ENCODE measurements at places on chromosomes 2 and 18.

GRCh38 chr2:119366161-119366648, 429 bp downstream of the C2orf76 start:
- H3K27me3 ChIP-seq = no peaks in the 10 kb centered on the region
- no peak for DNase-seq
- peak overlapping the region; percentile 85 for H3K27ac ChIP-seq
- H3K4me1 ChIP-seq = peaks cover 19% of the 10 kb centered on the region
- peak overlapping the region; percentile 87 for H3K4me3 ChIP-seq

- H3K36me3 ChIP-seq = no peaks in the 10 kb centered on the region
- no peak overlapping the region for H3K4me3 ChIP-seq
- H3K4me1 ChIP-seq = no peaks in the 10 kb centered on the region
- DNase-seq = no peak
- no peak overlapping the region for H3K27ac ChIP-seq
Observed at GRCh38 chr2:171595456-171595855, 73.2 kb downstream of the CYBRD1 start.

GRCh38 chr2:191691016-191691735, 13.2 kb downstream of the NABP1 start:
- no peak overlapping the region for H3K4me3 ChIP-seq
- H3K36me3 ChIP-seq = no peaks in the 10 kb centered on the region
- H3K27ac ChIP-seq = no peak overlapping the region
- H3K27me3 ChIP-seq = no peaks in the 10 kb centered on the region

- H3K4me1 ChIP-seq = no peaks in the 10 kb centered on the region
- no peak overlapping the region for H3K27ac ChIP-seq
- no peaks in the 10 kb centered on the region for H3K36me3 ChIP-seq
- H3K27me3 ChIP-seq = no peaks in the 10 kb centered on the region
- DNase-seq = no peak
- H3K4me3 ChIP-seq = no peak overlapping the region
Observed at GRCh38 chr18:70520867-70521266, 232.0 kb downstream of the SOCS6 start.

DNA sequence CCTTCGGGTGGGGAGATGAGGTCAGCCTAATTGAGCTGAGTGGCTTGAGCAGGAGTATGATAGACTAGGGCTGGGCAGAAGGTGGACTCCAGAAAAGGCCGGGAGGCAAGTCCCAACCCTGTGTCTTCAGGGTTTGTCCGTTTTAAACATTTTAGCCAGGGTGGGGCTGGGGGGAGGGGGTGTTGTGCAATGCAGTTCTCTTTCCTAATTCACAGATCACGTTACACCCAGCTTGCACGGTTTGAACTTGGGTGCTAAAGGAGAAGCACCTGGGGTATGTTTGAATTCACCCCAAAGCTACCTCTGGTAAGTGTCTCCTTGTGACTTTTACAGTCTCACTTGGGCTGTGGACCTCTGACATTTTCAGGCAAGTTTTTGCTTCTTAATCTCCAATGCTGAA, 233.3 kb downstream of the AGAP1 start:
- no peaks in the 10 kb centered on the region for H3K36me3 ChIP-seq
- no peak overlapping the region for H3K4me3 ChIP-seq
- no peak overlapping the region for H3K27ac ChIP-seq
- peaks cover 2% of the 10 kb centered on the region for H3K27me3 ChIP-seq
- H3K4me1 ChIP-seq = no peaks in the 10 kb centered on the region
- DNase-seq = no peak

DNA sequence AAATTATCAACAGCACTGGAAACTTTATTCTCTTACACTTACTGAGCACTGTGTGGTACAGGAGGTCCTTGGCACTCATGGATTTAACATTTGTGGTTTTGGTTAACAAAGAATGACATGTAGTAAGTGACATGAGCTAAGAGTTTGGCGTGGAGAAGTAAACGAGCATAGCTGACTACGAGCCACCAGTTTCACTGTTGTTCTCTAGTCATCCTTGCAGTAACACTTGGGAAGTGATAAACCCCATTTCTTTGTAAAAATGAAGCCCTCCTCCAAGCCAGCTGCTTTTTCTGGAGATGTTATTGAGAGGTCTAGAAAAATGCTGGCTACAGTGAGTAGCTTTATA, 32.7 kb downstream of the QPCT start:
- peak; percentile 40 for DNase-seq
- no peaks in the 10 kb centered on the region for H3K36me3 ChIP-seq
- H3K4me3 ChIP-seq = no peak overlapping the region
- no peaks in the 10 kb centered on the region for H3K27me3 ChIP-seq
- H3K4me1 ChIP-seq = peaks cover 24% of the 10 kb centered on the region

GRCh38 chr2:72827966-72828646, 2.3 kb upstream of the EXOC6B start:
- H3K4me1 ChIP-seq = peaks cover 15% of the 10 kb centered on the region
- H3K36me3 ChIP-seq = no peaks in the 10 kb centered on the region
- H3K27ac ChIP-seq = no peak overlapping the region
- DNase-seq = no peak
- H3K4me3 ChIP-seq = no peak overlapping the region

- H3K27me3 ChIP-seq = no peaks in the 10 kb centered on the region
- H3K36me3 ChIP-seq = no peaks in the 10 kb centered on the region
- H3K27ac ChIP-seq = no peak overlapping the region
- no peak overlapping the region for H3K4me3 ChIP-seq
- DNase-seq = no peak
- H3K4me1 ChIP-seq = no peaks in the 10 kb centered on the region
Observed at GRCh38 chr2:187934236-187934635, 357.4 kb upstream of the GULP1 start.

GRCh38 chr2:15613736-15614429, 22.2 kb downstream of the DDX1 start:
- DNase-seq = no peak
- peaks cover 9% of the 10 kb centered on the region for H3K36me3 ChIP-seq
- no peak overlapping the region for H3K27ac ChIP-seq
- no peak overlapping the region for H3K4me3 ChIP-seq
- H3K27me3 ChIP-seq = no peaks in the 10 kb centered on the region
- H3K4me1 ChIP-seq = no peaks in the 10 kb centered on the region

- no peak for DNase-seq
- no peaks in the 10 kb centered on the region for H3K27me3 ChIP-seq
- H3K4me3 ChIP-seq = 0 out of 2 replicates have a peak overlapping the region, but pooled peaks have one; percentile 5
- H3K27ac ChIP-seq = peak overlapping the region; percentile 50
- peaks cover 10% of the 10 kb centered on the region for H3K4me1 ChIP-seq
- no peaks in the 10 kb centered on the region for H3K36me3 ChIP-seq
Observed at GRCh38 chr2:55408918-55409868, 10.5 kb downstream of the CCDC88A start.

DNA sequence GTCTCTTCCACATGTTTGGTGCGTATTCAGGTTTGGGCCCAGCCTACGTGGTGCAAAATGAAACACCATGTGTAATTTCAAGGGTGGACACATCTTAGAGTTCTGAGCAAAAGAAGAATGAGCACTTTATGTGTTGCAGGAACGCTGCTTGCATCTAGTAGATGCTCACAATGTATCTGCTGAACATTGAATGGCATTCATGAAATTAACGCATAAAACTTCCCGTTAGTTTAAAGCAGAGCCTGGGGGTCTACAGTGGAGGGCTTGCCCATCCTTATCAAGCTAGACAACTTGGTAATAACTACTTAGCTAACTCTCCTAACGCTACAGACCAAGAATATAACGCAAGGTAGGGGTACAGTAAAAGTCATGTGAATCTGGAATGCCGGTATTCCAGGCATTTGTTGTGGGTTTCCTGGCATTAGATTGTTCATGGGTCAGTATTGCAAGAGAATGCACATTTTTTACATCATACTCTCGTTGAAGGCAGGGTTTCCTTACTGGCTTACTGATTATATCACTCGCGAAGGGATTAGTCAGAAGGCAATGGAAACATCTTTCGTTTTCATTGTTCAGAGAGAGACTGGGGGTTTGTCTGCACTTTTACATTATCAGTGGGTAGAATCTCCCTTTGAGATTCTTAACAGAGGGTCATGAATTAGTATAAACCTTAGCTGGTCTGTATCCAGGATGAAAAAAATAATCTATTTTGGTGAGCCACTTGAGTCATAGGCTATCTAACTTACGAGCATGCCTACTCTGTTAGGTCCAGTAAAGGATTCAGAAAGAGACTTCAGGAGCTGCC, 229.5 kb upstream of the EPAS1 start:
- no peak overlapping the region for H3K27ac ChIP-seq
- no peak overlapping the region for H3K4me3 ChIP-seq
- H3K36me3 ChIP-seq = no peaks in the 10 kb centered on the region
- H3K4me1 ChIP-seq = no peaks in the 10 kb centered on the region
- DNase-seq = no peak

GRCh38 chr2:86631846-86632485, 8.3 kb upstream of the RNF103 start:
- no peak overlapping the region for H3K27ac ChIP-seq
- H3K27me3 ChIP-seq = no peaks in the 10 kb centered on the region
- DNase-seq = no peak

DNA sequence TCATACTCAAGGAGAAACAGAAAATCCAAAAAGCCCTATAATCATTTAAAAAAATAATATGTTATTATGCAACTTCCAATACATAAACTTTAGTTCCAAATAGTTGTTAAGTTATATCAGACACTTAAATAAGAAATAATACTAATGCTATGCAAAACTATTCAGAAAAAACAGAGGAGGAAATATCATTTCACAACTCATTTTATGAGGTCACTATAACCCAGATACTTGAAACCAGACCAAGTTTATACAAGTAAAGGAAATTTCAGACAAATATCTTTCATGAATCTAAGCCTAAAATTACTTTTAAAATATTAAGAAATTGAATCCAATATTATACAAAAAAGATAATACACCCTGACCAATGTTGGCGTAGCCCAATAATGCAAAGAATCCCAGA, 260.8 kb downstream of the CD226 start:
- H3K36me3 ChIP-seq = no peaks in the 10 kb centered on the region
- no peak overlapping the region for H3K27ac ChIP-seq
- H3K27me3 ChIP-seq = no peaks in the 10 kb centered on the region

DNA sequence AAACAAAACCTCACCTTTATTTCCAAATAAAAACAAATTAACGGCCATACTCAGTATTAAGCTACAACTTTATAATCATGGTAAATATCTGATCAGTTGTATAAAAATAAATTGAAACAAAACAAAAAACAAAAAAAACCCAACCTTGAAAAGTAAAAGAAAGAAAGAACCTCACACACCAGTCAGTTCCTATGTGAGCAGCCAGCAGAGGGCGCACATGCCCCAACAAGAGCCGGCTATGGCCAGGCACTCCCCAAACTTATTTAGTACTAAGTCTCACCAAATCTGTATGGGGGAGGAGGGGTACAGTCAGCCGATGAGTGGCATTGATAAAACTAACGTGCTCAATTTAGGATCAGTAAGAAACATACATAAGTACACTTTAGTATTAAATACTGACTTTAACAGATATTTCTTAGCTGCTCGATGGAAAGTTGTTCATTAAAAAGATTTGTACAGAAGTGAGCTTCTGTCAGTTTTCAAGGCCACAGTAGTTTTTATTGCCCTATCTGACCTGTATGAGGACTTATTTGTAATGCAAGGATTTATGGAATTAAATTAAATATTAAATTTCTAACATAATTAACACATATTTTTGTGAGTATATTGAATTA, 172.6 kb downstream of the TCF4 start:
- no peaks in the 10 kb centered on the region for H3K27me3 ChIP-seq
- H3K4me3 ChIP-seq = no peak overlapping the region
- H3K36me3 ChIP-seq = no peaks in the 10 kb centered on the region
- peak; percentile 9 for DNase-seq

DNA sequence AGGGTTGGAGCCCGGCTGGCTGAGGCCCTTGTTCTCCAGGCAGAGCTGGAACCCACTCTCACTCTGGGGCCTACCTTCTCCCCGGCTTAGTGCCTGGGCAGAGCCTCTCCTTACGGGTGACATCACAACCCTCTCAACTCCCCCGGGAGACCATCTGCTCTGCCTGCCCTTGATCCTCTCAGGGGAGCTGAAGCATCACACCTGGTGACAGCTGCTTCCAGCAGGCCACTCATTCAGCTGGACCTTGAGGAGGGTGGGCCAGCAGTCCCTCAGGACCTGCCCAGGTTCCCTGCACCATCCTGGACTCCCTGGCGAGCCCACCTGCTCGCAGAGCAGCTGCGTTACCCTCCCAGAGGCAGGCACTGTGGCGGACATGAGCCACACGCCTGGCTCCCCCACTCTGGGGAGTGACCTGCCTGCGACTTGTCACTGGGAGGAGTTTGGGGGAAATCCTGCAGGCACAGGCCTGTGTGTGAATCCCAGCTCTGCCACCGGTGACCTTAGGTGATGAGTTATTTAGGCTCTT, 13.1 kb downstream of the HS6ST1 start:
- H3K4me3 ChIP-seq = no peak overlapping the region
- no peaks in the 10 kb centered on the region for H3K27me3 ChIP-seq
- no peak overlapping the region for H3K27ac ChIP-seq
- no peaks in the 10 kb centered on the region for H3K36me3 ChIP-seq

DNA sequence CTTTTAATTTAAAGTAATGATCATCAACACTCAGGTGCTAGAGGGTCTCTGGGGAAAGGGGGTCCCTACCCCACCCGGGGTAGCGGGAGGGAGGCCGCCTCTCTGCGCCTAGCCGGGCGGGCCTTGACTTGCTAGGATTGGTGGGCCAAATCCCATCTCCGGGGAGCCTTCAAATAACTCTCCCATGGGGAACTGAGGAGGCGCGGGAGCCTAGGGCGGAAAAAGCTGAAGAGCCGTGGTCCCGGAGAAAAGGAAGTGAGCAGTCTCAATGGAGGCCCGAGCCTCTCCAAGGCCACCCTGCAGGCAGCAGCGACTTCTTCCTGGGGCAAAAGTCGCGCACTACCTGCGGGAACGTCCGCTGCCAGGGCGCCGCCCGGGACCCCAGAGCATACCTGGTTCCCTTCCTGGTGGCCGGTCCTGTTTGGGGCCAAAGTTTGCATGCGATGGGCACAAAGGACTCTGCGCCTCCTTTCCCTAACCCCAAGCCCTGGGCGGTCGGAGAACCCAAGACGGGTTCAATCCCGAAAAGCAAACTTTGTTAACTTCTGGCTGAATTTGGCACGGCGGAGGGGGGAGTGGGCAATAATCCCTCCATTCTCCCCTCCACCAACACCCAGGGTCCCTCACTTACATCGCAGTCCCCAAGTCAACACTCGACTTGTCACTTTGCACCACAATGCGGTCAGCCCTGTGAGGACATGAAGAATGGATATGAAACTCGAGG, 13.6 kb downstream of the EN1 start:
- DNase-seq = no peak
- H3K27ac ChIP-seq = no peak overlapping the region
- no peaks in the 10 kb centered on the region for H3K36me3 ChIP-seq
- H3K4me1 ChIP-seq = no peaks in the 10 kb centered on the region
- H3K4me3 ChIP-seq = no peak overlapping the region

DNA sequence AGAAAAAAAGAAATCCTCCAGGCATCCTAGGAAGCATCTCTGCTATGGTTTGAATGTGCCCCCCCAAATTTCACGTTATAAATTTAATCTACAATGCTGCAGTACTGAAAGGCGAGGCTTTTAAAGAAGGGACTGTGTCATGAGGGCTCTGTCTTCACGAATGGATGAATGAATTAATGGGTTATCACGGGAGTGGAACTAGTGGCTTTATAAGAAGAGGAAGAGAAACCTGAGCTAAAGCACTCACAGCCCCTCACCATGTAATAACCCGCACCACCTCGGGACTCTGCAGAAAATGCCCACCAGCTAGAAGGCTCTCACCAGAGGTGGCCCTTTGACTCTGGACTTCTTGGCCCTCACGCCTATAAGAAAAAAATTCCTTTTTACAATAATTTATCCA, 27.6 kb downstream of the RNU4ATAC start:
- H3K36me3 ChIP-seq = no peaks in the 10 kb centered on the region
- no peak for DNase-seq
- H3K27ac ChIP-seq = no peak overlapping the region
